ENCODE measurements at places on chromosomes 3 and 15. TPM values are rescaled to one million over a fixed set of nuclear protein-coding genes. Genes with fewer than 3 reads are reported as not detected.

DNA sequence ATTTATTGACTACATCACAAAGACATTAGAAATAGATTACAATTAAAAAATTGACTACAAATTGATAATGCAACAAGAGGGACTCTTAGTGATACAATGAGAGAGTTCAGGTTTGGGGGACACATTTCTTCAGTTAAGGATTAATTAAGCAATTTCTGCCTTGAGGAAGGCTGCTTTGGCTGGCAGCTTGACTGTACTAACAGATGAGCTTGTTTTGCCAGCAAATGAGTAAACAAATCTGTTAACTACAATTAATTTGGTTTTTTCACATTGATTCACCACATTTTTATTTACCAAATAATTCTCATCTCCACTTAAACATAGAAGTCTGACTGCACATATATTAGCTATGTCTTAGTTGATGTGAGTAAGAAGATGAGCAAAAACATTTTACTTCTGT, 183.6 kb upstream of the ZNF385D start:
- no peaks in the 10 kb centered on the region for H3K4me1 ChIP-seq
- no peak for DNase-seq
- H3K4me3 ChIP-seq = no peak overlapping the region
- H3K36me3 ChIP-seq = no peaks in the 10 kb centered on the region

Gene OR5K4
- not detected for total RNA-seq

Gene FEZF2
- total RNA-seq = not detected

- DNase-seq = no peak
- no peaks in the 10 kb centered on the region for H3K27me3 ChIP-seq
- no peaks in the 10 kb centered on the region for H3K4me1 ChIP-seq
- no peak overlapping the region for H3K27ac ChIP-seq
- H3K36me3 ChIP-seq = no peaks in the 10 kb centered on the region
These were observed 99.7 kb downstream of the LSM3 start for GRCh38 chr3:14278265-14278798.

DNA sequence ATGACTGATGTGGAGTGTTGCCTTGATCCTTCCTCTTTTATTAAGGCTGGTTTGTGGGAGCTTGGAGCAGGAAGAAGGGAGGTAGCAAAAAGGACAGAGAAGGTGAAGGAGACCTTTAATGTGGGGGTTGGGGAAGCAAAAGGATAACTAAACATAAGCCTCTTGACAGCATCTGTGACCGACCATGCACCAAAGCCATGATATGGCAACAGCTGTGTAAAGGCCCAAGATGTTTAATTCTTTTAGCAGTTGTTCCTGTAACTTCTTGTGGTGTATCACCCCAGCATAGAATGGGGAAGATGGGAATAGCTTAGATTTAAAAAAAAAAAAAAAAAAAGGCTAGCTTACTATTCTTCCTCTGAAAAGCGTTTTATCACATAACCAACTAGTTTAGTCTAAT, 194.7 kb downstream of the KLHL25 start:
- H3K36me3 ChIP-seq = no peaks in the 10 kb centered on the region
- no peaks in the 10 kb centered on the region for H3K27me3 ChIP-seq
- no peak overlapping the region for H3K27ac ChIP-seq
- no peak overlapping the region for H3K4me3 ChIP-seq

GRCh38 chr3:195115600-195116406, 155.2 kb downstream of the XXYLT1 start:
- H3K27ac ChIP-seq = no peak overlapping the region
- no peaks in the 10 kb centered on the region for H3K4me1 ChIP-seq
- H3K36me3 ChIP-seq = no peaks in the 10 kb centered on the region
- no peaks in the 10 kb centered on the region for H3K27me3 ChIP-seq
- no peak for DNase-seq

Gene EPHA6
- 11.3 TPM for total RNA-seq

Gene ARMC8
- 37.9 TPM for total RNA-seq

DNA sequence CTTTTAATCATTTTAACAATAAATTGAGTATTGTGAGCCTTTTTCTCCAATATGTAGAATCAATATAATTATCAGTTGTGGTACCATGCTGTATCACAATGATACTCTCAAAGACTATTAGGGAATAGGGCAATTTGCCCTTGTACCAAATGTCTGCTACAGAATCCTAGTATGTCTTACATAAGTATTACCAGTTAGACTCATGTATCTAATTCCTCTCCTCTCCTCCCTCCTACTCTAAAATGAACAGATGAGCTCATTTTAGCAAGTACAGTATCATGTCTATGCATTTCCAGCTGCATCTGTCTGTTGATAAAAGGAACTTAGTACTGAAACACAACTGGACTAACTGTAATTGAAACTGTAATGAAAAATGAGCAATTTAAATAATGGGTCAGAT, 124.3 kb upstream of the ATP11B start:
- H3K36me3 ChIP-seq = no peaks in the 10 kb centered on the region
- H3K4me1 ChIP-seq = no peaks in the 10 kb centered on the region
- H3K4me3 ChIP-seq = no peak overlapping the region
- H3K27me3 ChIP-seq = no peaks in the 10 kb centered on the region
- H3K27ac ChIP-seq = no peak overlapping the region

GRCh38 chr3:114128826-114129225, 50.0 kb downstream of the DRD3 start:
- H3K27me3 ChIP-seq = no peaks in the 10 kb centered on the region
- no peaks in the 10 kb centered on the region for H3K4me1 ChIP-seq
- H3K36me3 ChIP-seq = no peaks in the 10 kb centered on the region
- H3K4me3 ChIP-seq = no peak overlapping the region

GRCh38 chr3:11913316-11913715, 66.6 kb upstream of the TAMM41 start:
- H3K4me3 ChIP-seq = no peak overlapping the region
- H3K27ac ChIP-seq = no peak overlapping the region
- no peak for DNase-seq
- no peaks in the 10 kb centered on the region for H3K36me3 ChIP-seq

Gene ZMYND10
- 3.4 TPM for total RNA-seq

Gene MST1R
- total RNA-seq = 2.0 TPM

Gene CCDC191
- total RNA-seq = 7.9 TPM
